ENCODE measurements at places on chromosomes 3 and 15.
A peak's percentile ranks its signal among the peaks of the same experiment; 100 is the strongest.

DNA sequence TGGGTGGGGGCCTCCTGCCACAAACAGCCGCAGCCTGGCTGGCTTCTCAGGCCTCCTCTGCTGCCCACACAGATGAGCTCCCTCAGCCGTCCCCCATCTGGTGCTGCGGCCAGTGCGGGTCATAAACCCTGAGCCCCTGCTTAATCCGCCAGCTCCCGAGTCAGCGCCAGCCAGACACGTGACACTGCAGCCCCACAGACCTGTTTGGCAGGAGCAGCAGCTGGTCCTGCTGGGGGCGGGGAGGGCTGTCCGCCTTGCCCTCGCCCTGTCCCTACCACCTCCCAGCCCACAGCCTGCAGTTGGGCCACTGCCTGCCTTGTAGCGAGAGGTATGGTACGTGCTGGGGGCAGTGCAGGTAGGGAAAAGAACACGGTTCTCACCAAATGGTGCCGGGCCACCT is 86.2 kb downstream of the IQSEC1 start:
- no peak for DNase-seq

GRCh38 chr15:94177112-94177511 is 54.2 kb upstream of the MCTP2 start:
- DNase-seq, result no peak

- no peak for DNase-seq
Observed at GRCh38 chr3:18369551-18370185, 55.5 kb downstream of the SATB1 start.

DNA sequence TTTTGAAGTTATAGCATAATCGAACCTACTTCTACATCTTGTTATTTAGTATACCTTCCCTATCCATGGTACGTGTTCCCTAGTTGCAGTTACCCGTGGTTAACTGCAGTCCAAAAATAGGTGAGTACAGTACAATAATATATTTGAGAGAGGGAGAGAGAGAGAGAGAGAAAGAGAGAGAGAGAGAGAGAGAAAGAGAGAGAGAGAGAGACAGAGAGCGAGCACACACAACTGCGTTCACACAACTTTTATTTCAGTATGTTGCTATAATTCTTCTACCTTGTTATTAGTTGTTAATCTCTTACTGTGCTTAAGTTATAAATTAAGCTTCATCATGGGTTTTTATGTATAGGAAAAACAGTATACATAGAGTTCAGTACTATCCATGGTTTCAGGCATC is 928.1 kb downstream of the TUSC7 start:
- DNase-seq, result no peak

GRCh38 chr15:35150361-35150760 is 65.3 kb upstream of the NANOGP8 start:
- no peak for DNase-seq

- no peak for DNase-seq
Observed at GRCh38 chr3:100033903-100034471, 80.3 kb downstream of the FILIP1L start.

GRCh38 chr15:92881211-92881754 is 18.8 kb upstream of the CHD2 start:
- no peak for DNase-seq

GRCh38 chr3:126571078-126571477 is 12.3 kb upstream of the C3orf22 start:
- no peak for DNase-seq

- no peak for DNase-seq
Observed at GRCh38 chr15:62649793-62650420, 392.6 kb upstream of the TPM1 start.

DNA sequence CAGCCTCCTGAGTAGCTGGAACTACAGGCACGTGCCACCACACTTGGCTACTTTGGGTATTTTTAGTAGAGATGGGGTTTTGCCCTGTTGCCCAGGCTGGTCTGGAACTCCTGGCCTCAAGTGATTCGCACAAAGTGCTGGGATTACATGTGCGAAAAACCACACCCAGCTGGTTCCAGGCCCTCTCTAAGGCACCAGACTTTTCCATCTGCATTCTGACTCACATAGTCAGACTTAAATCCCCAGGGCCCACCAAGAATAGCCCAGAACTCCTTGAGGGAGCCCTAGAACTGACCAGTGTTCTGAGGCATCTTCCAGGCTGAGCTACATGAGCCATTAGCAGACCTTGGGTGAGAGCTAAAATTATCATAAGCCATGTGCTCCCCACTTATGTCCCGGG is 68.1 kb downstream of the NMD3 start:
- DNase-seq, result no peak

- no peak for DNase-seq
Observed at GRCh38 chr3:48748754-48749153, 31.7 kb upstream of the IP6K2 start.

DNA sequence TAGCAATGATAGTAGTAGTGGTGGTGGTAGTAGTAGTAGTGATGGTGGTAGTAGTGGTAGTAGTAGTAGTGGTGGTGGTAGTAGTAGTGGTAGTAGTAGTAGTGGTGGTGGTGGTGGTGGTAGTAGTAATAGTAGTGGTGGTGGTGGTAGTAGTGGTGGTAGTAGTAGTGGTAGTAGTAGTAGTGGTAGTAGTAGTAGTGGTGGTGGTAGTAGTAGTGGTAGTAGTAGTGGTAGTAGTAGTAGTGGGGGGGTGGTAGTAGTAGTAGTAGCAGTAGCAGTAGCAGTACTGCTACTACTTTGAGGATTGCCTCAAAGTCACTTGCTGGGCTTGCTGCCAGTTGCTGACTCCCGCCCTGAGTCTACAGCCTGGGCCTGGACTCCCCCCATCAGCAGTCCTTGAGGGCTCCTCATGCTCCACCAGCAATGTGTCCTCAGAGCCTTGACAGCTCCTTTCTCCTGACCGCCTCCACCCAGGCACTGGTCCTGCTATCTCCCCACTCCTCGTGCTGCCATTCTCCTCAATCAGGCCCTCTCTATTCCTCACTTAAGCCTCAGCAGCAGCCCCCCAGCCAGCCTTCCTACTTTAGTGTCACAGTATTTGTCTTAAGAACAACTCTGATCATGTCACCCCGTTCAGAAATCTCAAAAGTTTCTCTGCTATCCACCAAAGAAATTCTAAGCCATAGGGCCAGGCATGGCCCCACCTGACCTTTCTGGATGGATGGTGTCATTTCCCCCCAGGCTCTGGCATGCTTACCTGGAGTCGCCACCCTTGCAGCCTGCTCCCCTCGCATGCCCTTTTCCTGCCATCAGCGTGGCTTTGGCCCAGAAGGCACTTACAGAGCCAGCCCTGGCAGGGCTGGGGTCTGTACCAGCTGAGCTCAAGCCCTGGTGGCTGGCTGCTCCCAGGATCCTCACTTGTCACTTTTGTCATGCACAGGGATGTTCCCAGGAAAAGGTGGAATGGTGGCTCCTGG is 45.6 kb downstream of the DLEC1 start:
- DNase-seq, result peak; percentile 46

GRCh38 chr3:7238565-7239295 is 377.8 kb downstream of the GRM7 start:
- no peak for DNase-seq

- DNase-seq, result no peak
Observed at GRCh38 chr3:175571096-175571495, 712.0 kb downstream of the NAALADL2 start.

DNA sequence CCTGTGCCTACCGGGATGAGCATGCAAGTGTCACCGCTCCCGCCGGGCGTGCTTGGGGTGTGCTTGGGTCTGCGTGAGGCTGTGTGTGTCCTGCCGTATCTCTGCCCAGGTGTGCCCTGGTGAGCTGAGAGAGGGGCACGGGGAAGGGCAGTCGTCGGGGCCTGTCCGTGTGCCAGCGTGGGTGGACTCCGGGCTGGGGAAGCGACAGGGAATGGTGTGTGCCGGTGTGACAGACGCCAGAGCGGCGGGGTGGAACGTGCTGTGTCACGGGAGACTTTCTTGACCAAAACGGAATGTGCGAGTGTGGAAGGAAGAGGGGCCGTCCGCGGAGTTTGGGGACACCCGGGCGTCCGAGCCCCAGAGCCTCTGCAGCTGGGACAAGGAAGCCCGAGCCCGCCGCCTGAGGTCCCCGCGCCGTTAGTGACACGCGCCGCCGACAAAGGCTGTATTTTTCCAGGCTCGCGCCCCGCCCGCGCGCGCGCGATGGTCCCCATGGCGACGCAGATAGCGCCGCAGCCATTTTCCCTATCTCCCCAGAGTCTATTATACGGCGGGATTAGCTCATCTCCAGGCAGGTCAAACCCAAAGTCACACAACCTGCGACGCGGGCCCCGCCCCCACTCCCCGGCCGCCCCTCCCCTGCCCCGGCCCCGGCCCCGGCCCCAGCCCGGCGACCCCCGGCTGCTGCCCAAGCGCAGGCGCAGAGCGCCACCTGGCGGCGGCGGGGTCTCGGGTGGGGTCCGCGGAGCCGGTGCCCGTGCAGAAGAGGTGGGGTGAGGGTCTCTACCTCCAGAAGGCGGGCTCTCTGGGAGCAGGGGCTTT is 4.5 kb upstream of the GATA2 start:
- no peak for DNase-seq

GRCh38 chr15:47473832-47474231 is 243.5 kb upstream of the SEMA6D start:
- no peak for DNase-seq

GRCh38 chr15:44264148-44264547 is 24.4 kb upstream of the GOLM2 start:
- DNase-seq, result no peak

- DNase-seq, result no peak
Observed at GRCh38 chr3:188296761-188297612, 143.0 kb downstream of the LPP start.

DNA sequence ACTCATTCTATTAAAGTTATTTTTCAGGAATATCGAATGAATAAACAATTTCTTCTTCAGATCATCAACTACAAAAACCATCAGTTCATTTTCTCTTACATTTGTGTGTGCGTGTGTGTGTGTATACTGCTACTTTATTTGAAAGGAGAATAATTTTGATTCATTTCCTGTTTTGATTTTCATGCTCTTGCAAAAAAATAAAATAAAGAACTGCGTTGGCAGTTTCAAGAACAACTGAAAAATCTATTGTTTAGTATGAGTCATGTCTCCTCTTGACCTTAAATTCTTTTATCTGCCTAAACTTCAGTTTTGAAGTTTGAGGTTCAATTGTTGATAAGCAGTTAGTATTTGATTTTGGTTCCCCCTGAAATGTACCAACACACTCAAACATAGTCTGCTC is 540.8 kb downstream of the FGF12 start:
- DNase-seq, result no peak

GRCh38 chr3:174651951-174652350 is 207.2 kb upstream of the NAALADL2 start:
- no peak for DNase-seq

GRCh38 chr15:65690173-65690572 is 68.4 kb downstream of the SLC24A1 start:
- DNase-seq, result no peak

DNA sequence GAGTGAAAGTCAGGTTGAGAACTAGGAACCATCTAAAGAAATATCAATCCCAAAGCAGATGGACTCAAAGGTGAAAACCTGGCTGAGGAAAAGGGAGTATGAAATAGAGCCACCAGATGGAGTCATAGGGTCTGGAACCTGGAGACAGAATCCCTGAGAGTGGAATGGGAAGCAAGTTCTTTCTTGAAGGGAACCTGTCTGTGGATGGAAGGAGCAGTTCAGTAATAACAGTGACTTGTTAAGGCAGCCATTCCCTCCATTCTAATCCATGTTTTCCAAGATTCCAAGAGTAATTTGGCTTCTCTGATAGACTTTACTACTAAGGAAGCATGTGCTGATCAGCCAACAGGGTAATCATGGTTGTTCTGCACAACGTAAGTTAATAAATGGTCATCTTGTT is 22.5 kb upstream of the AQP9 start:
- DNase-seq, result no peak

DNA sequence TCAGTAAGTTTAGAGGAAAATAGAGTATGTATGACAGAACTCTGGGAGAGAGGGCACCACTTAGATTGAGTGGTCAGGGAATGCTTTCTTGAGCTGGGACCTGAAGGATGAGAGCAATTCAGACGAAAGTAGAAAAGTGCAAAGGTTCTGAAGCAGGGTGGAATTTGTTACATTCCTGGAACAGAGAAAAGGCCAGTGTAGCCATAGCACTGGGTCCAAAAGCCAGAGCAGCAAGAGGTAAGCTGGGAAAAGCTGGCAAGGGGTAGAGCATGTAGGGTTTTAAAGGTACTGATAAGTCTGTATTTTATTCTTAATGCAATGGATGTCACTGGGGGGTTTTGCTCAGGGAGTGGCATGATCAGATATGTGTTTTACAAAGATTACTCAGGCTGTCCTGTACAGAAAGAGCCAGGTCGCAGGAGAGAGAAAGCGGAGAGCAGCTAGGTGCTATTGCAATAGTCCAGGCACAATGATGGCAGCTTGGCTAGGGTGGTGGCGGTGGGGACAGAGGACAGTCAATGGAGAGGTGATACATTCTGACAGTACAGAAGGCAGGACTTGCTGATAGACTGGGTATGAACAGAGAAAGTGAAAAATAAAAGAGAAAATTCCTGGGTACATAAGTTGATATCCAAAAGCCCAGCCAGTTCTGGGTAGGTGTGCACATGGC is 17.0 kb downstream of the FSTL1 start:
- DNase-seq, result no peak

DNA sequence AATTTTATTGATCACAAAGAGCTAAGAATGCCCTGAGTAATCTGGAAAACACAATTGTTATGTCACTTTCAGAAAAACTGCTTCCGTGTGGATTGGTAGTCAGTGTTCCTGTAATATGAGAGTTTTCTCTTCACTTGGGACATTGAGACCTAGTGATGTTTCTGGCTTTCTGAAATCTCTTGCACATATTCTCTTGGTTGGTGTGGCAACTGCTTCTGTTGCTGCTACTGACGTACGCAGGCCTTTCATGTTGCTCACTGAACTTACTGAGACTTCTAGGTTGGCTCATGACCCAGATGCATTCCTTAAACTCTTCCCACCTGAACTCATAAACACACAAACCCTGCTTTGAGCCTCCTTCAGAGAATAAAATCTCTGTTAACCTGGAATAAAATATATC is 175.0 kb upstream of the PFN2 start:
- DNase-seq, result no peak

GRCh38 chr15:28096670-28097431 is 2.3 kb downstream of the OCA2 start:
- DNase-seq, result no peak

- DNase-seq, result no peak
Observed at GRCh38 chr3:33579840-33580239, 138.2 kb downstream of the CLASP2 start.

GRCh38 chr3:12454076-12454815 is 30.0 kb upstream of the TSEN2 start:
- no peak for DNase-seq

- no peak for DNase-seq
Observed at GRCh38 chr15:85598718-85599398, 195.9 kb downstream of the KLHL25 start.

DNA sequence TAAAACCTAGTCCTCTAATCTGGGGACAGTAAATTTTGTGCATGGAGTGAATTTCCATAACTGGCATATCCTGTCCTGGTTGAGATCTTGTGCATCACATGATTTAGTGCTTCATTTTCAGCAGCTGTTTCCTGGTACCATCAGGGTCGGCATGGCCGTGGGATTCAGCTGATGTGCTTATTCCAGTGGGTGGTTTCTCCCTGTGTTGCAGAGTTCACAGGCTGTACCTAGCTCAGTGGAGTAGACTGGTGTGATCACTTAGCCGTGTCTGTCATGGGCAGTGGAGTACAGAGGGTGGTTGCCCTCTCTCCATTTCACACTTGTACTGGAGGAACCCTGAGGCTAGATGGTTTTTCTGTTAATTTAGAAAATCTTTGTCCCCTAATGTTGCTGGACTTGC is 228.5 kb downstream of the PTPRG start:
- DNase-seq, result no peak

GRCh38 chr3:183317886-183318865 is 65.1 kb downstream of the B3GNT5 start:
- DNase-seq, result no peak

GRCh38 chr3:67561667-67562394 is 92.6 kb downstream of the SUCLG2 start:
- no peak for DNase-seq

GRCh38 chr3:186882150-186882524 is 39.6 kb downstream of the ADIPOQ start:
- no peak for DNase-seq
